Renal cortical epithelial cell (primary cell): ENCODE measurements at places on chromosomes 2 and 18. TPM values are rescaled to one million over a fixed set of nuclear protein-coding genes. Genes with fewer than 3 reads are reported as not detected.

BCL2L11 gene
- total RNA-seq: 3.8 and 29.1 TPM in 2 replicates

GCG gene
- total RNA-seq: not detected in 2 replicates

ANKRD23 gene
- 0.35 and 2.2 TPM in 2 replicates for total RNA-seq

IL1R2 gene
- 0.89 and 23.4 TPM in 2 replicates for total RNA-seq
